SHP77 treated with DMSO at 0.1 percent for 48 hours (cell line): ENCODE measurements at places on chromosomes 11 and 22.

DNA sequence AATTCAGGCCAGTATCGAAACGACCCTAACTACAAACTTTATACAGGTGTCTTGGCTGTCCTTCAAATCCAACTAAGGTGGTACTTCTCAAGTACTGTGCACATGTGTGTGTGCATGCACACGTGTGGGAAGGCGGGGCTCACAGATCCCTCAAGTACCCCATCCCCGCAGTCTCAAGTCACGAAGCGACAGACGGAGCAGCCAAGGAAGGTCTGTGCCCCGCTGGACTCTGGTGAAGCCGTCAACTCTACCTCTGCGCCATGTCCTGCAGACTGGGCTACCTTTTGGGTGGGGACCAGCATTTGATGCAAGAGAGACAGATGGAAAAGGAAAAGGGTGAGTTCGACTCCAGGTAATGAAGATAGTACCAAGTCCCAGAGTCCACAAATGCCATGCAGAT is 169.0 kb downstream of the CRYBB2 start:
- DNase-seq = no peak

DNA sequence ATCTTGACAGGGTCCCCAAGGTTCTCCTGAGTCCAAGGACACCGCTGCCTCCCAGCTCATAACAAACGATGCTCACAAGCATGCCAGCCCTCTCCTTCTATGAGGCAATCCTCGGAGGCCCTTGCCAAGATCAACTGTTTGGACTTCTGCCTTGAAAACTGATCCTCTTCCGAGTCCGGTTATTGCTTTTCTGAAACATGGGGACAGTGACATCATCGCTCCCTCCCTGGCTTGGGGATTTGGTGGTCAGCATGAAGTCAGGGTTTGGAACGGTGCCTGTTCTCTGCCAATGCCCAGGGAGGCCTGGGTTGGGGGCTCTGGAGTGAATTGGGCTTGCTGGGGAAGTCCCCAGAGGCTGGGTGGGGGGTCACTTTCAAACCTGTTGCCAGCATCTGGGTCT is 149.3 kb downstream of the FBXO7 start:
- DNase-seq = no peak

GRCh38 chr11:47352556-47352955 is at the start of gene MYBPC3:
MYBPC3 (minus strand) TSS chr11:47352702; CDS start chr11:47352647, 55 bp downstream.
- DNase-seq = no peak

DNA sequence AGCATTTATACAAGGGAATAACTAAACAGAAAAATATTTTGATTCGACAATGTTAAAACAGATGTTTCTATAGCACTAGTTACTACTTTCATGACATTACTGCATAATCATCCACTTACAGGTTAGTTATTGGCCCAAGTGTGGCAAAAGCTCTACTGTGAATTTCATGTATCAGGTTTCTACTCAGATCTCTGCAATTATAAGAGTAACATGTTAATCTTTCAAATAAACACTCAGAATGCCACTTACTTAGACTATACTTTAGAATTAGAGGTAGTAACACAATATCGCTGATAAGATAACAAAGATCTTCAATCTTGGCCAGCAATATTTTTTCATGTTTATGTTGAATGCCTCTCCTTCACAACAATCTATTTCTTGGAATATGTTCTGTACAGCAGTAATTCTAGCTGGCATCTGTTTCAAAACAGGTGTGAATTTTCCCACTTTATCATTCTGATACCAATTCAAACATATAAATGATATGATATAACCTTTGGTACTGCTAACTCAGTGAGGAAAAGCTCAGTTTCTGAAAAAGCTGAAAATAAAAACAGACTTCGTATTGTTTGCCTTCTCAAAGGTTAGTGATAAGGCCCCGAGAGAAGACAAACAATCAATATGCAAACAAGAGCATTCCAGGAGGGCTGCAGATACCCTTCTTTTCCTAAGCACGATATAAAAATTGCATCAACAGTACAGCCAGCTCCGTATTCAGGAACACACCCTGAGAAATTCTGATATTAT is 11.0 kb upstream of the CCDC34 start:
- DNase-seq = no peak

GRCh38 chr11:44564670-44565210 is 723 bp upstream of the CD82 start:
- peak; percentile 67 for DNase-seq

DNA sequence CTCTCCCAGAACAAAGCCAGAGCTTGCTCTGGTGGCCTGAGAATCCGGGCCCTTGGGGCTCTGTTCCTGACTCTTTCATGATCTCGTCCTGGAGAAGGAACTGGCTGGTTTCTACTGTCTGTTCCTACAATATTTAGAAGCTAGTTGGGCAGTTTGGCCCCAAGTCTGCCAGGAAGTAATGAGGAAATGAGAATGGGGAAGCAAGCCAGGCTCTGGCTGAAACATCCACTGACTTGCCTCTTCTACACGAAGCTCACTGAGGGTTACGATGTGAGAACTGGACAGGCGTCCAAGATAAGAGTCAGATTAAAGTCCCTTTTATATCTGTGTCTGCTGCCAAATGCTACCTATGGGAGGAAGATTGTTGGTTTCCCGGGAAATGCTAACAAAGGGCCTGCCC is 110.0 kb upstream of the KIRREL3 start:
- DNase-seq = no peak

DNA sequence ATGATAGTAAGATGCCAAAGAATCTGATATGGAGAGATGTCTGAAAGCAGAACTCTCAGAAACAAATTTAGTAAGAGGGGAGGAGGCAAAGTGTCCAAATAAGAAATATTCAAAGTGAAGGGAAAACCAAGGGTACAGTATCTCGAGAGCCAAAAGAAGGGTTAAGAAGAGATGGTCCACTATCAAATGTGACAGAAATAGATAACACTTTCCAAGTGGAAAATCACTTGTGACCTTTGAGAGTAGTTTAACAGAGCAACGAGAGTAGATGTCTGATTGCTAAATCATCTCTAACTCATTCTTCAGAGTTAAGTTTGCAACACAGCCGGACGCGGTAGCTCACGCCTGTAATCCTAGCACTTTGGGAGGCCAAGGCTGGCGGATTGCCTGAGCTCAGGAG is 4.3 kb upstream of the BUD13 start:
- no peak for DNase-seq

DNA sequence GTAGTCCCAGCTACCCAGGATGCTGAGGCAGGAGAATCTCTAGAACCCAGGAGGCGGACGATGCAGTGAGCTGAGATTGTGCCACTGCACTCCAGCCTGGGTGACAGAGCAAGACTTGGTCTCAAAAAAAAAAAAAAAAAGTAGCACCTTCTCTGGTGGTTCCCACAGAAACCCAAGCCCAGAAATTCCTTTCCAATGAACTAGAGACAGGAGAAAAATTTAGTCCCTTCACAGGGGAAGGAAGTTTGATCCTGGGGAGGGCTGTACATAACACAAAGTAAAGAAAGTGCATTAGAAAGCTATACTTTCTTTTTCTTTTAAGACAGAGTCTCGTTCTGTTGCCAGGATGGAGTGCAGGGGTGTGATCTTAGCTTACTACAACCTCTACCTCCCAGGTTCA is 25.5 kb upstream of the APOA1 start:
- DNase-seq = no peak

GRCh38 chr22:30078320-30079311 is 1.6 kb upstream of the HORMAD2 start:
- no peak for DNase-seq

DNA sequence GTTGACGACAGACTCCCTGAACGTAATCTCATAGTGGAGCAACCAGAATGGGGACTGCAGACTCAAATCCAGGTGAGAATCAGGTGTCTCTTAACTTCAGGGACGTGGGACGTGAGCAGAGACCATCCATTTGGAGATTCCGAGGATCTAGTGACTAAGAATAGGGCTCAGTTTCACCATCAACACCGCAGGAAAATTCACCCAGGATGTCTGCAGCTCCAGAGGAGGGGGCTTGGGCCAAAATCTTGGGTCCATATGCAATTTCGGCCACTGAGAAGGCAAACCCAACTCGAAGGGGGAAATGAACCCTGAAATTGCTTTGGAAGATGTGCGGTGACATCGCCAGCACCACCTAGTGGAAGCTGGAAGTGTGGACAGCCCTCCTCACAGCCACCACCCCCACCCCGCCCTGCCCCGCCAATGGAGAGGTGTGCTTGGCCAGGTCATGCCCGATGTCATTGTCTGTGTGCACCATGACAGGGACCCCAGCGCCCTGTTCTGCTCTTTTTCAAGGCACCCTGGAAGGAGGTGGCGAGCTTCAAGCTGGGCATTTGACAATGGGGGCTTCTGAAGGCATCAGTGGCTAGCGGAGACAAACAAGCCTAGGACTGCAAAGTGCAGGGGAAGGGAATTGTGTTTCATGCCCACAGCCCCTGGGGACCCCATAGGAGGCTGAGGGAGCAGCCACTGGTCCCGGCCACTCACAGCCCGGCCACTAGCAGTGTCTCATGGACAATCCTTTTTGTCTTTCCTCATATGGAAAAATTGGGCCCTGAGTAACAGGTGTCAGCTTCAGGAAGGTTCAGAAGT is 24.8 kb downstream of the APOL1 start:
- no peak for DNase-seq

- DNase-seq = no peak
Measured at GRCh38 chr11:131760091-131761061, 390.0 kb downstream of the NTM start.

GRCh38 chr11:5937868-5938602 is 4.0 kb upstream of the OR56A3 start:
- no peak for DNase-seq

DNA sequence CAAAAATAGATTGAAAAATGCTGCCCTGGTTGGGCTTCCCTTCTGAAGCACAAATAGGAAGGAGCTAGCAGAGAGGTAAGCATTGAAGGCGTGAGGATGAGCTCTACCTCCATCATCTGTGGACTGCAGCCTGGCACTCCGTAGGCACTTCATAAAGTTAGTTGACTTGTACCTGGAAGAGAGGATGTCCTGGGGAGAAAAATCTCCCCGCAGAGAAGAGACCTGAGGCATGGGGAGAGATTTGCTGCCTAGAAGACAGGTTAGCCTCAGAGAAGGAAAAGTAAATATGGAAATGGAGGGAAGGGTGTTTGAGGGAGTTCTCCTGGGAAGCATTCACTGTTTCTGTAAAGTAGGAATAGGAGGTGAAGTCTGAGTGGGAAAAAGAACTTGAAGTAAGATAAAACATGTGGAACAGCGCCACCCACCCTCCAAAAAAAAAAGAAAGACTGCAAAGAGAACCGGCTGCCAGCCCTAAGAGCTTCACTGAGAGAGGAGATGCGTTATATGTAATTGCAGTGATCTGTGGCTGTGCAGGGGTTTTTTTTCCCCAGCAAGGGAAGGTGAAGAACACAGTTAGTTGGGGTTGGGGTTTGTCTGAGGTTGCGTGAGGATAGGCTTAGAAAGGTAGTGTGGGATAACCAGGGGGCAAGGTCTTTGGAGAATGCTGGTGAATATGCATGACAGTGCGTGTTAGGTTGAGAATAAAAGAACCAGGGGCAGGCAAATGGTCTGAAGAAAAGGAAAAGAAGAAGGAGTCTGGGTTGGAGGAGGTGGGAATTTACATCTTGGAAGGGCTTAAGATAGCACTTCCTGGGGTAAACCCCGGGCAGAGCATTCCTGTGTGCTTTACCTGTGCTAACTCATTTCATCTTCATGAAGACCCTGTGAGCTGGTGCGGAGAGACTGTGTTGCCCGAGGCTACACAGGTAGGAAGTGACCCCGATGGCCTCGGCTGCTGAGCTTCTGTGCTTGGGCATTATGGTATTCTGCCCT is 16.0 kb downstream of the TNRC6B start:
- DNase-seq = no peak

DNA sequence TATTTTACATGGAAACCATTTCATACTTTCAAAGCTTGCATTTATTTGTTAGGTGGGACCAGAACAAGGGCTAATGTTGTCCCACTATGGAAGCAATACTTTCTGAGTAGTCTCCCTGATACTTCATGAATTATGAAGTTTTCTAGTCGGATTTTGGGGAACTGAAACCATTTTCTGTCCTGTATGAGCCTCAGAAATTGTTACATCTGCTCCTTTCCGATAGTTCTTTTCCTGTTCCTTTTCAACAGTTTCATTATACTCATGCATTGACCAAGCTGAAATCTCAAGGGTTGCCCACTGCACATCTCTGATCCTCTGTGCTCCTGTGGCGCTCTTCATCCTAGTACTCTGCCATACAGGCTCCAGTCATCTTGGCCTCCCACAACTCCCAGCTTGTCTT is 31.5 kb upstream of the GLYATL1 start:
- DNase-seq = no peak

DNA sequence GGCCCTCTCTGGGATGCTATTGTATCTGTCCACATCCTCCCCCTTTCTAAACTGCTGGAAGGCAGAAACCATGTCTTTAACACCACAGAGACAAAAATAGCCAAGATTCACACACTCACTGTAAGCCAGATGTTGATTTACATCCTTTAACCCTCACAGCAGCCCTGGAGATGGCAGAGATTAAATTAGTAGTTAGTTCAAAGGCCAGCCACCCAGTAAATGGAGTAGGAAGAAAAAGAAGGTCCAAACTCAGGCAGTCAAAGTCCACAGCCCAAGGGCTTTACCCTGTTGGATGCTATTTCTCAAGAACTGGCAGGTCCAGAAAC is 2.1 kb upstream of the ZNHIT2 start:
- no peak for DNase-seq

- no peak for DNase-seq
Measured at GRCh38 chr22:29964776-29965175, 81.8 kb downstream of the MTMR3 start.

DNA sequence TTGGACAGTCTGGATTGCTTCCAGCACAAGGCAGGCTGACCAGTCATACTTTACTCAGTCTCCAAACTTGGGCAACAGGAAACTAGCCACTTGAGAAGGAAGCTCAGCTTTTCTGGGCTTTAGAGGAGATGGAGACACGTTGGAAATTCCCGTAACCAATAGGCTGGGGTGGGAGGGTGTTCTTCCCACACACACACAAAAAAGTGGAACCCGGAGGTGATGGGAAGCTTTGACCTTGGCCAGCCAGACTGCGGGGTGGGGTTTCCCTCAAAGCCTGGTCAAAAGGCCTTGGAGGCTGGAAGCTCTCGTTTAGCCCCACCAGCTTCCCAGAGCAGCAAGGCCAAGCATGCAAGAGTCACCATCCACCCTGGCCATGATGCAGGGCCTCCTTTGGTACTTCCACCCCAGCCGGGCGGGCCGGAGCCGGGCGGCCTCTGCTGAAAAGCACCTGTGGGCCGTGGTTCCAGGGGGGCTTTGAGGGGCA is 126.2 kb downstream of the BCR start:
- no peak for DNase-seq

- no peak for DNase-seq
Measured at GRCh38 chr11:35458846-35459245, 39.5 kb upstream of the SLC1A2 start.

- DNase-seq = no peak
Measured at GRCh38 chr11:60939301-60939700, 12.7 kb downstream of the SLC15A3 start.

- no peak for DNase-seq
Measured at GRCh38 chr11:47104261-47104950, 72.3 kb downstream of the ARFGAP2 start.
